ENCODE measurements at places on chromosomes 4 and X.

DNA sequence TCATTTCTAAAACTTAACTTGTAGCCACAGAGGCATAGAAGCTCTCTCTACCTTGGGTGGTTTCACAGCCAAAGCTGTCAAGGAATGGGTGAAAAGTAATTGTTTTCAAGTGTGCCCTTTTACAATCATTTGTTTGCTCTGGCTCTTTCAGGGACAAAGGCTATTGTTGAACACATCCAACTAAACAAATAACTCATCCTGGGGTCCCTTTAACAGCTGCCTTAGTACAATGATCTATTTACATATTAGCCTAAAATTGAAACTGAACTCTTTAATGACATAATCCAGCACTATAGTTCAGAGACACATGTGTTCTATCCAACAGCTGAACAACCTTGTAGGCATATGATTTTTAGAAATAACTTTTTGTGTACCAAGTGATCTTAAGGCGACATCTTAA, 3.7 kb downstream of the HHIP start:
- no peak for DNase-seq

DNA sequence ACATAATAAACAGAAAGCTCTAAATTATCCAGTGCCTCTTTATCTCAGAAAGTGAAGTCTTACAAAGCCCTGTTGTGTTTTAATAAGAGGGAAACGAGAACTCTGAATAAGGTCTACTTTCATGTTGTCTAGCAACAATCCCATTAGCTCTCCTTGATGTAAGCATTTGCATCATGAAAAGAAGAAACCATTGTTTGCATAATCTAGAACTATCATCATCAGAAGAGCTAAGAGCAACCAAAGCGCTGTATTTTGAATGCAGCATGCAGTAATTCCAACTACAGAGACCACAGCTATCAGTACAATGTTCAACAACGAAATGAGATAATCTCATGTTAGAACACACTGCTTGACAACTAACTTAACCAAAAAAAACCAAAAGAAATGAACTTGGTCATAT, 257.1 kb downstream of the CAMK2D start:
- no peak for DNase-seq

DNA sequence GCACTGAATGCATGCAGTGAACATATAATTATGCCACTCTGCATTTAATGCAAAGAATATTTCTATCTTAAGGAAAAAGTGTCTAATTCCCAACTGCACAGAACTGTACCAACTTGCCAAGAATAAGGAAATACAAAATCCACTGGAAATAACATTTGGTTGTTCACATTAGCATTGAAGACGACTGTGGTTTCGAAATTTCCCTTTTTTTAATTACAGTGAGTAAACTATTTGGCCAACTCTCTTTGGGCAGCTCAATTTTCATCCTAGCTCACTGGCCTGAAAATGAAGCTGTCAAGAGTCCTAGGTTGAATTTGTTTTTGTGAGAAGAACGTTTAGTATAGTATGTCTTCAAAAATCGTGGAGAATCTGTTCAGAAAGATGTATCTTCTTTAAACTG, 81.6 kb upstream of the MID1 start:
- DNase-seq, result no peak

- DNase-seq, result peak; percentile 73
These were observed 8.9 kb upstream of the RENBP start for GRCh38 chrX:153953342-153953830.

- no peak for DNase-seq
These were observed 19.1 kb upstream of the RBM47 start for GRCh38 chr4:40648742-40649281.

- no peak for DNase-seq
These were observed 4.3 kb upstream of the RPS3A start for GRCh38 chr4:151095142-151095541.

- DNase-seq, result no peak
These were observed 161.3 kb upstream of the MAGEB18 start for GRCh38 chrX:25976683-25977310.

- no peak for DNase-seq
These were observed 271.0 kb downstream of the STK32B start for GRCh38 chr4:5322321-5322720.

- DNase-seq, result no peak
These were observed 56.9 kb downstream of the USO1 start for GRCh38 chr4:75781305-75781704.
